ENCODE measurements at places on chromosomes 7 and 10.

DNA sequence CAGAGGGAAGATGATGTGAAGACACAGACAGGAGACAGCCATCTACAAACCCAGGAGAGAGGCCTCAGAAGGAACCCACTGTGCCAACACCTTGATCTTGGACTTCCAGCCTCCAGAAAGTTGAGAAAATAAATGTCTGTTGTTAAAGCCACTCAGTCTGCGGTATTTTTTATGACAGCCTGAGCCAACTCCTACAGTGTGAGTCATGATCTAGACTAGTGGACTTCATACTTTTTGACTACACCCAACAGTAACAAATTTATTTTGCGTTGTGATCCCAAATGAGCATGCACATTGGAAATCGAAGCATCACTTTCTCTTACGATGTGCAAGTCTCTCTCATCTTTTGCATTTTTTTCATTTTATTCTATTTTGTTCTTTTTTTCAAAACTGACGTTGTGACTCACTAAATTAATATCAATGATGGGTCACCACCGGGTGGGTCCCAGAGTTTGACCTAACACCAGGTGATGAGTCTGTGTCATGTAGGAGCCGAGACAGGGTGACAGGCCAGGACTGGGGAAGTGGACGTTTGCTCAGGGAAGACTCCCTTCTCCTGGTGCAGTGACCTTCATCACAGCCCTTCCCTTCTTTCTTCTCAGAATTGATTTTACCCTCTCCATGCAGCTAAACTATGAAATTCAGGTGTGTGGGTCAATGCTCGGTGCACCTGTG, 28.9 kb downstream of the PHYH start:
- no peak for DNase-seq

DNA sequence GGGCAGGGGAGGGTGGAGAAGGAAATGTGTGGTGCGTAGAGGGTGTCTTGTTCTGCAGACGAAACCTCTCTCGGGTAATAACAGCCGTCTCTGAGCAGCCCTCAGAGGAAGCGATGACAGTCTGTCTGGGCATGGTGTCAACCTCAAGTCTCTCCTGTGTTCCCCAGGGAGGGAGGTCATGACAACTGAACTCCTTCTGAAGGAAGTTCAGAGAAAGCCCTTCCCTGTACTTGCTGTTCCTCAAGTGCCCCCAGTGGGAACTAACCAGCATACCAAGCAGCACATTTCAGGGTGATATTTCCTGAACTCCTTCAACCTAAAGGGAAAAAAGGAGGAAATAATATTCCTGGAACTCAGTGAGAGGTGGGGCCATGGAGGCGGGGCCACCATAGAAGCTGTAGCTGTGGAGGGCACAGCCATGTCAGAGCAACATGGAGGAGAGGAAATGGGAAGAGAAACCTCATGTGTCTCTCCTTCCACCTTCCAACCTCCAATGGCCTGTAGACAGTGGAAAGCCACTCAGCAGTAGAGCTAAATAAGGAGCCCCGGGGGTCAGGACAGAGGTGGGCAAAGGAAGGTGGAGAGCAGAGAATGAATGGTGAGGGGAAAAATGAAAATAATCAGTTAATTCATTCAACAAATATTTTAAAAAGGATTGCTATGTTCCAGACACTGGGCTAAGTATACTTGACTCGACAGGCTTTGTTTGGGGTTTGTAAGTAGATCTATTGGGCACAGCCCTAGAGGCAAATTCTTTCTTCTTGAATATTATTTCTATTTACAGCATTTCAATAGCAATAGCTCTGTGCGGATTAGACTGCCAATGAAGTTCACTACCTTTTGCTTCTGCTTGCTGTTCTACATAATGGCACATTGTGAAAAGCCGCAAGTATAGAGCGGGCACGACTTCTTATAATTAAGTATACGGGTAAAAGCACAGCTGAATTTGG, 61.0 kb upstream of the AOAH start:
- DNase-seq, result peak; percentile 14

GRCh38 chr10:79220307-79220706, 127.0 kb upstream of the PPIF start:
- no peak for DNase-seq

GRCh38 chr7:121945066-121945465, 72.1 kb downstream of the PTPRZ1 start:
- DNase-seq, result no peak

DNA sequence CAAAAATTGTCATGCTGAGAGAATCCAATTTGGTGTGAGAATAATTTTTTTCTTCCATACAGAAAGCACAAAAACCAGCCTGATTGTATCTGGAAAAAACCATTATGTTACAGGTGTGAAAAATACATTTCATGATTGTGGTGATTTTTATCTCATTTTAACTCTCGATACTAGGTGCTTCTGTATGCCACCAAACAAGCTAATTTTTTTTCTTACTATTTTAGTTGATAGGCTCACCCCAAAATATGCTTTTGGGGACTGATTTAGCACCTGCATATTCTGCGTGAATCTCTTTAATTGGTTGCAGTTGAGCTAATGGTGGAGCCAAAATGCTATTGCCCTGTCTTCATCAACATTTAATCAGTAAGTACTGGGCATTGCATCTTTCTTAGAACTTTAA, 1.9 kb downstream of the DMTF1 start:
- DNase-seq, result no peak

GRCh38 chr7:25569765-25570164, 341.5 kb upstream of the NPVF start:
- DNase-seq, result no peak
